Posterior vena cava (tissue), 2 donors: ENCODE measurements at places on chromosomes 3 and 15. TPM values are rescaled to one million over a fixed set of nuclear protein-coding genes. Genes with fewer than 3 reads are reported as not detected.

Gene PPP2R3A
- total RNA-seq: 18.7 TPM

DNA sequence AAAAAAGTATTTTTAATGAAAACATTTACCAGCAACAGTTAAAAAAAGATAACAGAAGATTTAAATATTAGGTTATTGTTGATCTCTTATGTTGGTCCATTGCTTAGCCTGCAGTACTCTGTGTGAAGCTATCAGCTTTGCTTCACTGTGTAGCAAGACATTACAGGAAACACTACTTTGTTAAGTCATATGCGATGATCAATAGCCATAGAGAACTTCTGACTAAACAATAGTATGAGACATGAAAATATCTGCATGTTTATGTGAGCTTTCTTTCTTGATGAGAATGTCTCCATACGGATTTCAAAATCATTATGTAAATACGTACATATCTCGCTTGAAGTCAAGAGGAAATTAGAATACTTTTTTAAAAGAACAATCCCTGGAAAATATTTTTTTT lies 27.0 kb upstream of the CAPN3 start:
- DNase-seq: no peak

DNA sequence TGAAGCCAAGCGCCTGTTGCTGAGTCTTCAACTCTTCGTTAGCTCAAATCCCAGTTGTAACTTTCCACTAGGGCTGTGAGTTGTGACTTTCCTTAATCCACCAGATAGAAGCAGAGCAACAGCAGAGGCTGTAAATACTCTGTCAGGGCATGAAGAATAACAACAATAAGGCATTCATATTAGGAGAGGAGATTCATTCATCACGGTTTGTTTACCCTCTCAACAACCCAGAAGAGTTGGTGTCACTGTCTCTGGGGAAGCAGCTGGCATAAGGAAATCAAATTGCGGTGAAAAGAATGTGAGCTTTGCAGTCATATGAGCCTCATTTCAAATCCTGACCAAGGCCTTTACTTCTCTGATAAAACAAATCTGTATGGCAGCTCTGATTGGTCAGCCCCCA lies 184.8 kb downstream of the SHQ1 start:
- DNase-seq: no peak

- DNase-seq: peak; percentile 56
Measured at GRCh38 chr15:37375519-37375918, 275.2 kb upstream of the MEIS2 start.

DNA sequence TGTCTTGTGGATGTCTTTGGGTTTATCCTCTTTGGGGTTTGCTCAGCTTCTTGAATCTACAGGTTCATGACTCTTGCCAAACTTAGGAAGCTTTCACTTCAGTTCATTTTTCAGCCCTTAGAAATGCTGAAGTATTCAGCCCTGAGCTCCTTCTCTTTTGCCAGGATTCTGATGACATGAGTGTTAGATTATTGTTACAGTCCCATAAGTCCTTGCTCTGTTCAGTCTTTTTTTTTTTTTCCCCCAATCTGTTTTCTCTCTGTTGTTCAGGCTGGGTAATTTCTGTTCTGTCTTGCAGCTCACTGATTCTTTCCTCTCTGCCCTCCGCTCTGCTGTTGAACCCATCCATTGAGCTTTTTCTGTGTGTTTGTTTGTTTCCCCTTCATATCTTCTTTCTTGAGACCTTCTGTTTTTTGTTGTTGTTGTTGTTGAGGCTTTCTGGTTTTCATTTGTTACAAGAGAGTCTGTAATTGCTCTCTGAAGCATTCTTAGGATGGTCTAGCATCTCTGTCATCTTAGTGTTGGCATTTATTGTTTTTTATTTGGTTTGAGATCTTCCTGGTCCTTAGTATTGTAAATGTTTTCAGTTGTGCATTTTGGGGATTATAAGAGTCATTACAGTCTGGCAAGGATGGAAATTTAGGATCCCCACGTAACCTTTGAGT lies 18.4 kb downstream of the LRCH3 start:
- DNase-seq: no peak

Gene WDR93
- not detected for total RNA-seq

GRCh38 chr3:169855514-169855913 lies 14.2 kb downstream of the LRRC31 start:
- no peak for DNase-seq

Gene CCR8
- not detected for total RNA-seq

DNA sequence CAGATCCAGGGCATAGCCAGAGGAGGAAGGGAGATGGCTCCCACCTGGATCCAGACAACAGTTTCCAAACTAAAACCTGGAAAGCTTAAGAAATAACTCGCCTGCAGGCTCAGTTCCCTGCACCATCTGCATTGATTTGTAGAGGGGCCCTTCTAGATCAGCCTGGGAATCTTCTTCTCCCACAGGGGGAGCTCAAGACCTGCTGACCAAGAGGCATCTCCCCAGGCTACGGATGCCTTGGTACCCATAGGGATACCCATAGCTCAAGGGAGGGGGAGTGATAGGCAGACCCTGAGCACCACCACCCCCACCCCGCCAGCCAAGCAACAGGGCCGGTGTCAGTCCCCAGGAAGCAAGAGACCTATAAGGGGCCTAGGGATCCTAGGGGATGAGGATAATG lies 28.0 kb upstream of the DCLK3 start:
- DNase-seq: no peak

DNA sequence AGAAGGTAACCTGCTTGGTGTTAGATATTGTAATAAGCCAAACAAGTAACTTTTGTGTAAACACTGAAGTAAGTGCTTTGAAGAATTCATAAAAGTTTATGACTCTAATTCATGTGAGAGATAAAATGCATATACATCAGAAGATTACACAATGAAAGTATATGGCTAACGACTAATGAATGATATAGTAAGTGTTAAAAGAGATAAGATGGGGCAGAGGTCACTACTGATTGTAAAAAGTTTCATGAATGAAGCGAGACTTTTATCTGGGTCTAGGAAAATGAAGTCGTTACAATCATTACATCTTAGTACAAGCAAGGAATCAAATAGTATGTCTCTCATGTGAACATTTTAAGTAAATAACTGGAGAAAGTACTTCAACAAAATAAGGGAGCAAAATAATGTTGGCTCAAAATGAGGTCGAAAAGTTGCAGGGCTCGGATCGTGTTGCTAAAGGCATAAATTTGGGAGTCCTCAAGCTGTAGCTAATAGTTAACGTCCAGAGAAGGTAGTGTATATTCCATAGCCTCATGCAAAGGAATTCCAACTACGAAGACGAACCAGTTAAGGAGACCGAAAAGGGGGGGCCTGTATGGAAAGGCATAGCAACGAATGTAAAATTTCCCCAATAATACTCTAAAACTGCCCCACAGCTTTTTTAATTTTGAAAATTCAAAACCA lies 984 bp upstream of the DUT start:
- DNase-seq: no peak

- no peak for DNase-seq
Measured at GRCh38 chr3:193372783-193373182, 5.8 kb downstream of the ATP13A5 start.

GRCh38 chr3:159798951-159799350 lies 189.7 kb upstream of the IL12A start:
- DNase-seq: no peak

Gene LRRC49
- total RNA-seq: 9.7 TPM

DNA sequence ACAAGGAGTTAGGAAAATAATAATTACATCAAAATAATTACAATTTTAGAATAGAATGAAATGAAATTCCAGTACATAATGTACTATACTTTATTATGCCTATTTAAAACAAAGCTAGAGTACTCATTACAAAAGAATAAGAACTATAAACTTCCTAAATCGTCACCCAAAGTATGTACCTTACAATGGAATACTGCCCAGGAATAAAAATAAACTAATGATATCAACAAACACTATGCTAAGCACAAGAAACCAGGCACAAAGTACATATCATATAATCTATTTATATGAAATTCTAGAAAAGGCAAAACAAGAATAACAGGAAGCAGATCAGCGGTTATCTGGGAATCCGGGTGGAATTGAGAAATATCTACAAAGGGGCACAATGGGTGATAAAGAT lies 84.7 kb downstream of the MYO9A start:
- DNase-seq: no peak

Gene SERPINI2
- 0.81 TPM for total RNA-seq

DNA sequence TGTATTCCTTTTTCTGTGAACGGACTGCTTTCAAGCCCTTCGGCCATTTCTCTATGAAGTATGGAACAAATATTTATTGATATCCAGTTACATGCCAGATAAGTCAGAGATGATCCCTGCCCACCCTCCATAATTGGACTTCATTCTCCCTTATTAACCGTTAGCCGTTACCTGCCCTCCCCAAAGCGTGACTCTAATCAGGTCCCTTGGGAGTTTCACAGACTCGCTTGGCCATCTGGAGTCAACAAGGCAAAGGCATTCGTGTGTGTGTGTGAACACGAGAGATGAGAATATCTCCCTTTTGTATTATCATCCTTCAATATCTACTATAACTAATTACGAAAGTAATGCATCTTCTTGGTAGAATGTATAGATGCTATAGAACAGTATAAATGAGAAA lies 314.5 kb downstream of the TLE3 start:
- DNase-seq: no peak

Gene EIF1B
- total RNA-seq: 47.3 TPM

Gene FEZF2
- total RNA-seq: not detected

DNA sequence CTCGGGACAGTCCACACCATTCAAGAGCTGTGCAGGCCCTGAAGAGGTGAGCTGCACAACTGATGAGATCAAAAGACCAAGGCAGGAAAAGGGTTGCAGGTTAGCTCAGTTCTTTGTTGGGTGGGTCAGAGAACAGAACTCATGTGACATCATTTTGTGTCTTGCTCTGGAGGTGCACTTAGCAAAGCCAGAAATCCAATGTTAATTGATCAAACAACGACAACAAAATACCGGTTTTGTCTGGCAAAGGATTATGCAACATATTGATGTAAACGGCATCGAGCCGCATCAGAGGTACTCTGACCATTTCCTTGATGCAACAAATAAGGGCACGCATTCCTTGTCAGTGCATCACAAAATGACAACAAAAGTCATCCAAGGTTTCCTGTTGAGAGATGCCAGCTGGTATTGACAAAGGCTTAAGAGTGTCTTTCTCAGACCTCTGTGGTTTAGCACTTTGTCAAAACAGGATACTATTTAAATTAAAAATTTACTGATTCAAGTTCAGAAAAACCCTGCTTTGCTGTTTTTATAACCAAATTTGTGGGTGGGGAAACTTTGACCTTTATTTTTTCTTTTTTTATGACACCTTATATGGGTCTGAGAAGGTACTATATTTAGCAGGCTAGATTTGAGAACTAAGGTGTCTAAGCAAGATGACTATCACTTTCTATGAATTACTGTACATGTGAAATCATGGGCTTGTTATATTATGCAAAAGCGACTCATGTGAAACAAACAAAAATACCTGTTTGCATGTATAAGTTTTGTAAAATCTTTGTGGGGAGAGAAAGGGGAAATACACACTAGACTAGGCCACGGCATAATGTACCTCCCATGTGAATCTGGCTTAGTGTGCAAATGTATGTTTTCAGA lies 496.1 kb downstream of the FOXP1 start:
- no peak for DNase-seq

Gene LNP1
- 4.0 TPM for total RNA-seq

Gene TLNRD1
- total RNA-seq: 24.2 TPM

DNA sequence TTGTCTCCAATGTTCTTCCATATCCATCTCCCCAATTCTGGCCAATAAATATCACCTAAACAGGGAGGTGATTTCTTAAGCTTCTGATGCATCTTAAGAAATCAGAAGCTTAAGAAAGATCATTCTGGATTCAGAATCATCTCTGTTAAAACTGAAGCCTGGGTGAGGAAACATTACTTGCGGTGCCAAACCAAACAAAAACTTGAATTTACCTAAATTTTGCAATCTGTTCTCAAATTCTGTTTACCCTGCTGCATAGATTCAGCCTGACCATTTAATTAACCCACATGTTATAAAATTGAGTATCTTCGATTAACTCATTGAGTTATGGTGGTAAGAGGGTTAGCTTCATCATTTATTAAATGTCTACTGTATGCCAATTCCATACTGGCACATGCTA lies 204.4 kb upstream of the ZNF385D start:
- no peak for DNase-seq

Gene MKRN3
- total RNA-seq: not detected

GRCh38 chr3:126104742-126105605 lies 21.1 kb upstream of the SLC41A3 start:
- DNase-seq: peak; percentile 58

Gene CA12
- total RNA-seq: 48.3 TPM

DNA sequence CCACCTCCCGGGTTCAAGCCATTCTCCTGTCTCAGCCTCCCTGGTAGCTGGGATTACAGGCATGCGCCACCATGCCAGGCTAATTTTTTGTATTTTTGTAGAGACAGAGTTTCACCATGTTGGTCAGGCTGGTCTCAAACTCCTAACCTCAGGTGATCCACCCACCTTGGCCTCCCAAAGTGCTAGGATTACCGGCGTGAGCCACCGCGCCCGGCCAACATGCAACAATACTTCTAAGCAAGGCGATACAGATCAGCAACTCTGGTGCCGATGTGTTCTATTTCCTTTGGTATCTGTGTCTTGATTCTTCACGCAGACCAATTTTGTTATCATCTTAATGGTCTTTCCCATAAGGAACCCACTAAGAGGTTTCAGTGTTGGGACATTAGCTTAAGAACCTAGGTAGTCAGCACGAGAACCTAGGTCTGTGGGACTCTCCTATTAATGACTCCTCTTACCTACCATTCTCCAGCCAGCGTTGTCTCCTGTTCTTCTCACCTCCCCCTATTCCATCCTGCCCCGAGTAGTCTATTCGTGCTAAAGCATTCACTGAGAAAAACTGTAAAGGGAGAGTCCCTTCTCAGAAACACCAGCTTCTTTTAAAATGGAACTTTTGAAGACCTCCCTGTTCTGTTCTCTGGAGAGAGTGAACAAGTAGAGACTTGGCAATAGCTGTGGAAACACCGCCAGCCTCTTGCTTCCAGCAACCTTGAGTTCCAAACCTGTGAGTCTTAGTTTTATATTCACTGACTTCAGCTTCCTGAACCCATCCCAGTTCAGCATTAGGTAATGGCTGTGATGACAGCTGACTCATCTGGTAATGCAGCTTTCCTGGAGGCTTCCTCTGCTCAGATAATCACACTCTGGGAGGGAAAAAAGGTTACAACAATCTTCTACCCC lies 61.2 kb downstream of the TSC22D2 start:
- peak; percentile 82 for DNase-seq

DNA sequence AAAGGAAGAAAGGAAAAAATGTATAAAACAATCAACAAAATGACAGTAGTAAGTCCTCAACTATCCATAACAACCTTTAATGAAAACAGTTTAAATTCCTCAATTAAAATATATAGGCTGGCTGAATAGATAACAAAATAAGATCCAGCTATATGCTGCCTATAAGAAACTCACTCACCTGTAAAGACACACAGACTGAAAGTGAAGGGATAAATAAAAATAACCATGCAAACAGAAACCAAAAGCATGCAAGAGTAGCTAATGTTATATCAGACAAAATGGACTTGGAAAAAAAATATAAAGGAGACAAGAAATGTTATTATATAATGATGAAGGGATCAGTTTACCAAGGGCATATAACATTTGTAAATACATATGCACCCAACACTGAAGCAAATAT lies 51.2 kb downstream of the AP4E1 start:
- DNase-seq: no peak

Gene MASP1
- 21.1 TPM for total RNA-seq

GRCh38 chr3:12255393-12255792 lies 33.5 kb upstream of the PPARG start:
- DNase-seq: no peak
